ENCODE measurements at places on chromosomes 2 and 18.

DNA sequence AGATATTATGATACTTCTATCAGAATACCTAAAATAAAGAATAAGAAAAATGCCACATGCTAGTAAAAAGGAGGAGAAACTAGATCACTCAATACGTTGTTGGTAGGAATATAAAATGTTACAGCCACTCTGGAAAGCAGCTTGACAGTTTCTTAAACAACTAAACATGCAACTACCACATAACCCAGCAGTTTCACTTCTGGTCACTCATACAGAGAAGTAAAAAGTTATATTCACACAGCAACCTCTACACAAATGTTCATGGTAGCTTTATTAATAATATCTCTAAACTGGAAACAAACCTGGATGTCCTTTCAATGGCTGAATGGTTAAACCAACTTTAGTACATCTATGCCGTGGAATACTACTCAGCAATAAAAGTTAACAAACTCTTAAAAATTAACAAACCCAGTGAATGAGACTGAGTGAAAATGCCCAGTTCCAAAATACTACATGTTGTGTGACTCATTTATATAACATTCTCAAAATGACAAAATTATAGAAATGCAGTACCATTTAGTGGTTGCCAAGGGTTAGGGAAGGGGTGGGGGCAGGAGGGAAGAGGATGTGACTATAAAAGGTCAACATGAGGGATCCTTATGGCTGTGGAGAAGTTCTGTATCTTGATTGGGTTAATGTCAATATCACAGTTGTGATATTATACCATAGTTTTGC is 124.1 kb downstream of the MMADHC start:
- peak; percentile 4 for DNase-seq

DNA sequence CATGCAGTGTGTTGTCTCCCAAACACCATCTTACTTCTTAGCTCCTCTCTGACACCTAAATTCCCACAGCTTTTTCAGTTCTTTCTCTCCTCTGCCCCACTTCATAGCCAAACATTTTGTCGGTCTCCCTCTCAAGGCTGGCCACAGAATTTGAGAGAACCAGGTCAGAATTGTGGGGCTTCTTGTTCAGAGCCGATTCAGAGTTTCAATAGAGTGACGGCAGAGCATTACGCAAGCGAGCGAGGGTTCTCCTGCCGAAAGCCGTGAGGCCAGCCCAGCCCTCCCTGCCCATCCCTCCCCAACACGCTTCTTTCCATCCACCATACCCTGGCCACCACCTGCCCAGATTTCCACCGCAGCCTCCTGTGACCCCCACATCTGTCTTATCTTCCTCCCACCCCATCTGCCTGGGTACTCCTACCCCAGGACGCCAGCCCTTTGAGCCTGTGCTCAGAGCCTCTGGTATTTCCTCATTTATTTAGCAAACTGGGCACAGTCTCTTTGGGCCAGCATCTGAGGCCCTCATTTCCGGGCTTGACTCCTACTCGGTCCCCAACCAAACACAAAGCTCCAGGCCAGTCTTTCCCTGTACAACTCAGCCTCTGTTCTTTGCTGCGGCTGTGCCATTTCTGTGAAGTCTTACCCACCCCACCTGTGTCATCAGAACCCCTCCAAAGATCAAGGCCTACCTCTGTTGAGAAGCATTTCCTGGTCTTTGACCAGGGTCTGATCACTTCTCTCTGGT is 70.0 kb upstream of the MAP4K4 start:
- DNase-seq = no peak

DNA sequence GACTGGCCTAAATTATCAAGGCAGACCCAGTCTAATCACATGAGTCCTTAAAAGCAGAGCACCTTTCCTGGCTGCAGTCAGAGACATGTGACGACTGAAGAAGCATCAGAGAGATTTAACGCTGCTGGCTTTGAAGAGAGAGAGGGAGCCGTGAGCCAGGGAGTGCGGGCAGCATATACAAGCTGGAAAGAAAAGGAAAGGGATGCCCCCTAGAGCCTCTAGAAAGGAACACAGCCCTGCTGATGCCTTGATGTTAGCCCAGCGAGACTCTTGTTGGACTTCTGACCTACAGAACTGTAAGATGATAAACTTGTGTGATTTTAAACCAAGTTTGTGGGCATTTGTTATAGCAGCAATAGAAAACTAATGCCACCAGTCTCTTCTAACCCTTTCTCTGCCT is 58.1 kb downstream of the HEATR5B start:
- peak; percentile 7 for DNase-seq

DNA sequence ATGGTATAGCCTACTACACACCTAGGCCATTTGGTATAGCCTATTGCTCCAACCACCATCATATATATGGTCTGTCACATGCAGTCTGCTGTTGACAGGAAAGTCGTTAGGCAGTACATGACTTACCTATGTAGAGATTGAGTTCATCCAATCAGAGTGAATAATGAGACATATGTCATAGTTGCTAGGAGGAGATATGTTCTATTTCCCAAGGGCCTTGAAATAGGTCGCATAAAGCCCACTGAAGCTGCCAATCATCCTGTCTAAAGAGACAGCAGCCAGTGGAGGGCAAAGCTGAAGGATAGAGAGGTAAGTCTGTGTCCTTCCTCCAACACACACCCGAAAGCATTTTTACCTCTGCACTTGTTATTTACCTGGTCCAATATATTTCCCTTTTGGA is 263.4 kb downstream of the PTPRM start:
- DNase-seq = no peak

GRCh38 chr2:188701836-188702235 is 272.3 kb upstream of the COL3A1 start:
- no peak for DNase-seq

DNA sequence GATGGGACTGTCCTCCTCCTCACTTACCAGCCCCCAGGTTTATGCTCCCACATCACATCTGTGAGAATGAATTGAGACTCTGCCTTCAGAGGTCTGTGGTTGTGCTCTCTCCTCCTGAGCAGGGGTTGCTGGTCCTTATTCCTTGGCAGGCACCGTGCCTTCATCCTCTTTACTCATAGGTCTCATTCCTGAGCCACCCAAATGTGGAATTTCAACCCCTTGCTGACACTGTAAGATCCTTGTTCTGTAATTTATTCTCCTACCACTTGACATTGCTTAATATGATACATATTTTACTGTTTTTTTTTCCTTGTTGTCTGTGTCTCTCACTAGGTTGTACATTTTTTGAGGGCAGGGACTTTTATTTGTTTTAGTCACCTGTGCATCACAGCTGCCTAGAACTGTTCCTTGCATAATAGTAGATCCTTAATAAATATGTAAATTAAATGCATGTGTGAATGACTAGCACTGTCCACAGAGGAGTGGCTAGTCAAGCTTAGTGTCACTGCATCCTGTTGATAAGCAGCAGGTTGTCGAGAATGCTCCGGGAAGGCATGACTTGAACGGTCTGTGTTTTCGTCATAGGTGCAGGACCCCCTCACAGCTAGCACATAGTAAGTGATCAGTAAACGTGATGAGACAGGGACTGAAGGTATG is 180.6 kb downstream of the ZNF407 start:
- no peak for DNase-seq

DNA sequence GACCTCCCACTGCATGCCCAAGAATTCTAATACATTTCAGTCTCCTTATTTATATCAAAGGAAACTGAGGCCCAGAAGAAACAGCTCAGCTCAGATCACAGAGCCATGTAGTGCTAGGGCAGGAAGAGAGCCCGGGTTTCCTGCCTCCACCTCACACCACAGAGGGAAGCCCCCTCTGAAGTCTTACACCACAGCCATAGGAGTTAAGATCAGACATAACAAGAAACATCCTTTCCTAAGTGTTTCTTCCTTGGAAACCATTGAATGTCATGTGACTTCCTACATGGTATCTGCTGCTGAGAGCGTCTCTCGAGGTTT is 102.1 kb downstream of the MTCL1 start:
- DNase-seq = no peak

GRCh38 chr18:56436651-56437050 is 201.7 kb downstream of the TXNL1 start:
- DNase-seq = no peak

- no peak for DNase-seq
Observed at GRCh38 chr2:59312967-59313940, 1072.1 kb upstream of the FANCL start.

GRCh38 chr18:9115984-9116383 is 13.5 kb downstream of the NDUFV2 start:
- DNase-seq = no peak

DNA sequence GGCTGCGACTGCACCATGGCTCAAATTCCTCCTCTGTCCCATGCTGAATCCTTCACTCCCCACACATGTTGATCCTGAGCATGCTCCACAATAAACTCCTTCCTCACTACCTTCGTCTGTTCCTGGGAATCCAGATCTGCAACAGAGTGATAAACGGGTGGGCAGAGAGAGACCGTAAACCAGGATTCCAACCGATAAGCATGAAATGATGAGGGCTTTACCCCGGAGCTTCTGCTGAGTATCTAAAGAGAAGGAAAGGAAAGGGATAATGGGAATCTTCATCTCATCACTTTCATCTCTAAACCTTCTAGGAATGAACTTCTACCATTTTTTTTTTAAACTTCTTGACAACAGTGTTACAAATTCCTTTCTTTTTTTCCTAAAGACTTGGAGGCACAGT is 329.3 kb upstream of the TNP1 start:
- DNase-seq = no peak

- DNase-seq = no peak
Observed at GRCh38 chr2:150538651-150539201, 51.3 kb upstream of the RND3 start.

DNA sequence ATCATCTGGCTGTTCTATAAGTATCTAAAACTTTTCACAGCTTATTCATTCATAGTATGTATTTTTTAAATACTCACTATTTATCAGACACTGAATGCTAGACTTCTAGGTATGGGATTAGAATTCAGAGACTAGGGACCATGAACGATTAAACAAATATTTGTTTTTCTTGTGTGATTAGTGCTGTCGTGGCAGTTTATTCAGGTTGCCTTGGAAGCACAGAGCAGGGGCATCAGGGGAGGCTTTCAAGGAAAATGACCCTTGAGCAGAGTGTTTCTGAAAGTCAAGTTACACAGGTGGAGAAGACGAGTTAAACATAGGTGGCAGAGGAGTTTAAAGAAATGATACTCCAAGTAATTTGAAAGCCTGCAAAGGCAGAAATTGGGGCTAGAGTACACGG is 5.7 kb downstream of the SPOPL start:
- DNase-seq = no peak

GRCh38 chr2:236264256-236264655 is at the start of gene ASB18:
Gene ASB18 (minus strand): TSS chr2:236264406. CDS start chr2:236264345, 61 bp downstream.
- no peak for DNase-seq

- no peak for DNase-seq
Observed at GRCh38 chr18:32695534-32695933, 77.3 kb downstream of the KLHL14 start.

- peak; percentile 58 for DNase-seq
Observed at GRCh38 chr2:152716805-152717227, 445 bp downstream of the PRPF40A start.

DNA sequence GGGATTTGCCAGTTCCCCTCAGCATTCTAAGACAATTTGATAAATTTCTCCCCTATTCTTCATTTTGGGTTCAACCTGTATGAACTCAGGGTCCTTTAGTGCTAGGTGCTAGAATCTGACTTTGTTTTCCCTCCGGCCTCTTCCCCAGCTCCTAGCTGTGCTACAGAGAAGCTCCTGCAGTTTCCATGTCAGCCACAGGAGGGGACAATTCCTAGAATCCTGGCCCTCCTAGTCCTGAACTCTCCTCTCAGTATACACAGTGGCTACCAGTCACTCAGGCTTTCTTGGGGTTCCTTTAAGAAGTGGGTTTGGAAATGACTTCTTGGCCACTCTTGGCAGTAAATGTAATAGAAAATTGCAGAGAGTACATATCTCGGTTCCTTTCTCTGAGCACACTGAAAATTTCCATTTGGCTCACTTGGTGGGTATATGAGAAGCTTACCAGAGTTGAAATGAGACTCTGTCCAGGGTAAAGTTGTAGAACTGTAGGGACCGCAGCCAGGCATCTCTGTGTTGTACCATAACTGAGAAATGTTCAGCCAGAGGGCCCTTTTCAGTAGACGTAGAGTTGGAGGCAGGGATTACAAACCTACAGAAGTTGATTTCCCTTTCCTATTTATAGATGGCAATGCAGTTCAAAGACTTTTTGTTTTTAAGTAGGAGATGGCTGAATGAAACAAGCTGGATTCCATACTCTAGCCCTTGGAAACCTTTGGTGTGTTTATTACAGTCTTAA is 5.0 kb upstream of the CHST10 start:
- no peak for DNase-seq

- no peak for DNase-seq
Observed at GRCh38 chr2:237042101-237042500, 43.6 kb upstream of the COPS8 start.

DNA sequence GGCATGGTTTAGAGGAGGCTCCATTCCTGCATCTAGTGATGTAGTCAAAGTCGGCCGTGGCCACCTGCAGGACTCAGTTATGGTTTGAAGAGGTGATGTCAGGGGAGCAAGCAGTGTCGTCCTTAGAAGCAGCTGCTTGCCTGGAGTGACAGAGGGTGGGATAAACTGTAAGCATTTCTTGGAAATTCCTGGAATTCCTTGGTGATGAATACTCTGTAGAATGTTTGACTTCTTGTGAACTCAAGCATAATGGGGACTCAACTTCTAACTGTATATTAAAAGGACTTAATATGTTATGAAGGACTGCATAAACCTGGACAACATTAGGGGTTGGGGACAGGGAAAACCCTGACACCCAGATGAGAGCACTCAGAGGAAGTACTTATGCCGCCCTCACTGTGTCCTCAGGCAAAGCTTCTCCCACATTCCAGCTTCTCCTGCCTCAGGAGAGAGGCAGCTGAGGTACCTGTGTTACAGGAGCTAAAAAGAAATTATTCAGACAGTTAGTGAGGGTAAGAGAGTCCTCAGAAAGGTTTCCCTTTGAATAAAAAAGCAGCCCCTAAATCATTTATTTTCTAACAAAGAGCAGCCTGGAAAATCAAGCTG is 459.9 kb upstream of the CELF4 start:
- no peak for DNase-seq

- peak; percentile 89 for DNase-seq
Observed at GRCh38 chr2:112749755-112750559, 14.5 kb downstream of the CKAP2L start.

DNA sequence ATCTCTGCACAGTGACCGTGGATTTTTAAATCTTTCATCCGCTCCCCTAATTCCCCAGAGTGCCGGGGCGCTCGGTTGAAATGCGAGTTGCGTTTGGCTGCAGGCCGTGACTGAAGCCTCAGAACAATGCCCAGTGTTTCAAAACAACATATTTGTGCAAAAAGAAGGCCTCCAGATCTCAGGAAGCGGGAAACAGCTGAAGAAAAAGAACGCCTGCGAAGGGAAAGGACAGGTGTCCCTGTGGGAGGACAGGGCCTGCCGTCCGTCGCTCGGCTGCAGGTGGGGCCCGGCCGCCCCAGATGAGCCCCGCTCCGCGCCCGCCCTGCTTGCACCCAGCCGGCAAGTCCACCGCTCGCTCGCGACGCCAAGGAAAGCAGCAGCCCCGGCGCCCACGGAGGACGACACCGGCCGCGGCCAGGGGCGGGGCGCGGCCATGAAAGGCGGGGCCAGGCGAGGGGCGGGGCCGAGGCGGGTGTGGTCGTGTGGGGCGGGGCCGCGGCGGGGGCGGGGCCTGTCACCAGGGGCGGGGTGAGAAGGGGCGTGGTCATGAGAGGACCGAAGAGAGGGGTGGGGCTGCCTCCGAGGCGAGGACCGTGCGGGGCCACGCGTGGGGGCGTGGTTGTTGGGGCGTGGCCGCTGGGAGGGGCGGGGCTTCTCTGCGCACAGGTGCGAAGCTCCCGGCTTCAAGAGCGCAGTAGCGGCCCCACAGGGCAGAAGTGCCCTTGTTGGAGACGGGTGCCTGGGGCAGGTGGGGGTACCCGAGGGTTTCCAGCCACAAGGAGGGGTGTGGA is 17.6 kb upstream of the BOK start:
- DNase-seq = peak; percentile 85

- DNase-seq = no peak
Observed at GRCh38 chr2:241720560-241720959, 13.9 kb upstream of the D2HGDH start.
